ENCODE measurements at places on chromosomes 5 and 9.

- DNase-seq, result no peak
Measured at GRCh38 chr5:180908400-180908799, 9.4 kb downstream of the BTNL8 start.

- no peak for DNase-seq
Measured at GRCh38 chr9:37174247-37174646, 53.9 kb downstream of the ZCCHC7 start.

- no peak for DNase-seq
Measured at GRCh38 chr5:142107036-142107735, 1.4 kb upstream of the NDFIP1 start.

- no peak for DNase-seq
Measured at GRCh38 chr5:140342287-140342686, 4.1 kb downstream of the HBEGF start.

All from NCI-H774 (cell line).